ENCODE measurements at places on chromosomes 11 and 22.

DNA sequence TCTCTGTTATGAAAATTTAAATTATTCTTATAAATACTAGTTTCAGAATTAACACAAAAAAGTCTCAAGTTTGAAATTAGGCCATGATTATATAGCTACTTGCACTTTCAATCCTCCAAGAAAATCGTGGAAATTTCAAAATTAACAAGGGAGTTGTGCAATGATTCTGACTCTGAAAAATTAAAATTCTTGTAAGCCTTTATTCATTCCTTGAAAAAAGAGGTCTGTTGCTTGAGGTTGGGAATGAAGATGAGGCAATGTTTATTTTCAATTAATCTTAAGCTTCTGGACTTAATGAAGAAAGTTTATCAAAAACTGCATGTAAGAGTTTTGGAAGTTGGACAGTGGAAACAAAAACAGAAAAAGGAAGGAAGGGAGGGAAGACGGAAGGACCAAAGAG lies 128.2 kb upstream of the FIBIN start:
- no peak for DNase-seq

DNA sequence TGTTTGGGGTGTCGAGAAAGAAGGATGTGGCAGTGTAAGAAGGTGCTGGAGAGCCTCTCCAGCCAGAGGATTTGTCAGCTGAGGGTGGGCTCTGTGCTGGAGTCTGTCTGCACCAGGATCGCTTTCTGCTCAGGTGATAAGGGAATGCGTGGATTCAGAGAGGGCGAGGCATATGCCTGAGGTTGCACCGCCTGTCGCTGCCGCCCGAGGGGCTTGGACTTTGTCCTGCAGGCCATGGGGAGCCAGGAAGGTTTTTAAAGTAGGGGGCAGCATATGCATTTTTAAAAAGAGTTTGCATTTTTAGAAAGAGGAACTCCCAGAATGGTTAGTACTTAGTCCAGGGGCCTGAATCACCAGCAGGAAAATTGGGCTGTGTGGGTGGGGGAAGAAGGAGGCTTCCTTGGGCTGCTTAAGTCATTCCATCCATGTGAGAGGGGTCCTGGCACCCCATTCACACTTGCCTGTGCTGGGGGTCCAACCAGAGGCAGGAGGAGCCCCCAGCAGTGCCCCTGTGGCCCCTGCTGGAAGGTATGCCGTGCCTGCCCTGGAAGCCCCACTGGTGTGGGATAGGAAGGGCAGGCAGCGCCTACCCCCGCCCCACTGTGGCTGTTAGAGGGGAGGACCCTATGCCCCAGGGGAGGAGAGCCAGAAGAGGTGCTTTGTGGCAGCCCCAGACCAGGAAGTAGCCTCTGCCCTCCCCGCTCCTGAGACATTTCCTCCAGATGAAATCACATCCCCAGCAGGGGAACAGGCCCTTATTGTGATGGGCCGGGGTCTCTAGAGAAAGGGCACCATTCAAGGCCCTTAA lies 35.8 kb upstream of the MYRF start:
- no peak for DNase-seq

- no peak for DNase-seq
These were observed 13.8 kb upstream of the KAT5 start for GRCh38 chr11:65698205-65698604.

DNA sequence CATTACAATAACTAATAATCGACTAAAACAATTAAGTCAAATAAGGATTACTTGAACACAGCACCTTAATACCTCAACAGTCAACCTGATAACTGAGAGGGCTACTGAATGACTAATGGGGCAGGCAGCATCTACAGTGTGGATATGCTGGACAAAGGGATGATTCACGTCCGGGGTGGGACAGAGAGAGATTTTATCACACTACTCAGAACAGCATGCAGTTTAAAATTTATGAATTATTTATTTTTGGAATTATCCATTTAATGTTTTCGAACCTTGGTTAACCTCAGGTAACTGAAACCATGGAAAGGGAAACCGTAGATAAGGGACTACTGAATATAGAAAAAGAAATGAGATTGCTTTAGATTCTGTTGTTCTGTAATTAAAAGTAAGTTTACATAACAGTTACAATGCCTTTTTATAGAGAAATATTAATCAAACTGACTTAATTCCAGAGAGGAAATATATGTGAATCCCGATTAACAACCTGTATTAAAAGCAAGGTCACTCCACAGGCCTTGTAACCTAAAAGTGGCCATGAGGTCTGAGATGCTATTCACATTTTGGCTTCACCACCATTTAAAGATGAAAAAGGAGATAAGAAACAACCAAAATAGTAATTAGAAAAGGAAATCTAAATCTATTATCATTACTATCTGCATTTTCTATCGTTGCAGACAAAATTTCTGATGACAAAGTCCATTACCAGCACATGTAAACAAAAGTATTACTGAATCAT lies 119.0 kb upstream of the TP53AIP1 start:
- peak; percentile 84 for DNase-seq

DNA sequence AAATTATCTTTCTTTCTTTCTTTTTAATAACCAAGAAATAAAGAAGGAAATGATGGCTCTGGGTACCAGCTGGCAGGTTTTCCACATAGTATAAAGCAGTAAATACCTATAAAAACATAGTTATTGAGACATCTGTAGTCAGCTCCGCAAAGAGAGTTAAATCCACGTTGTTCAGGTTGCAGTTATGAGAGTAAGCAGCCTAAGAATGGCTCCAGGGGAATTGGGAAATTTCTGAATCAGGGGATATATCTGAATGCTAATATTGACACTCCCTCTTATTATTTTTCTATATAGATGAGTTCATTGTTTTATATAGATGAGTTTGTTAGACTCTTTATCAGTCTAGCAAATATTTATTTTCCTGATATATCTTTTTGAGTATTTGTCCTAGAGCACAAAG lies 322.0 kb upstream of the LRRC4C start:
- DNase-seq = no peak

DNA sequence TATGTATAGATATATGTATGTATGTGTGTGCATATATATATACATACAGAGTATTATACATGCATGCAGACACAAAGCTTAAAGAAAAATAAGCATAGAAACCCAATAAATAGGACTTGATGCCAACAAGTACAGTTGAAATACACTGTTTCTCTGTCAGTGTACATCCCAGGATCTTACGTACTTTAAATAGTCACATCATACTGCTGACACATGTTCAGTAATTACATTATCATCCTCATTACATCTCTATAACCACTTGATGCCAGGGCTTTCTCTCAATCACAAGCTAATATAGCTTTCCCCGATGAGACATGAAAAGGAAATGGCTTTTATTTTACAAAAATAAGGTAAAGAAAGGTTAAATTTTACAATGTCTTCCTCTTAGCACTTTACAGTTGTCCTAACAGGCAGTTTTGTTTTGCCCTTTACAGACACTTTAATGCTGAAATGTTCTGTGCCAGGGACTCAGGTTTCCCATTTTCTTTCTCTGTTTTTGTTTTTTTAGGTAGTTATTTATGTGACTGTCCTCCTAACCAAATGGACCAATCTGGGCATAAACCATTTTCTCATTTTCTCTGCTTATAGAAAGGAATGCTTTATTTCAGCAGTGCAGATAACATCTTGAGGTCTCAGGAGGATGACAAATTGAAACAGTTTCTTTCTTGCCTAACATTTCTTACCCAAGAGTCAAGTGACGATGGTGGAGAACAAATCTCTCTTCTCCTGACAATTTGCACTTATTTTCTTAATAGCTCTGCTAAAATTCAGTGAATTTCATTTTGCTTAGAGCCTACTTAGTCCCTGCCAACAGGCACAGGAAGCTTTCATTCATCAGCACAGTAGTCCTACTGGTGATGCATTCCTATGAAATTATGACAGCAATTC lies 350.2 kb downstream of the TTC28 start:
- no peak for DNase-seq

GRCh38 chr11:62922189-62922589 lies 1.0 kb upstream of the CHRM1 start:
- no peak for DNase-seq

GRCh38 chr11:33177676-33178336 lies 16.5 kb upstream of the CSTF3 start:
- no peak for DNase-seq

- no peak for DNase-seq
These were observed 23.3 kb upstream of the POU2AF1 start for GRCh38 chr11:111402411-111402810.

DNA sequence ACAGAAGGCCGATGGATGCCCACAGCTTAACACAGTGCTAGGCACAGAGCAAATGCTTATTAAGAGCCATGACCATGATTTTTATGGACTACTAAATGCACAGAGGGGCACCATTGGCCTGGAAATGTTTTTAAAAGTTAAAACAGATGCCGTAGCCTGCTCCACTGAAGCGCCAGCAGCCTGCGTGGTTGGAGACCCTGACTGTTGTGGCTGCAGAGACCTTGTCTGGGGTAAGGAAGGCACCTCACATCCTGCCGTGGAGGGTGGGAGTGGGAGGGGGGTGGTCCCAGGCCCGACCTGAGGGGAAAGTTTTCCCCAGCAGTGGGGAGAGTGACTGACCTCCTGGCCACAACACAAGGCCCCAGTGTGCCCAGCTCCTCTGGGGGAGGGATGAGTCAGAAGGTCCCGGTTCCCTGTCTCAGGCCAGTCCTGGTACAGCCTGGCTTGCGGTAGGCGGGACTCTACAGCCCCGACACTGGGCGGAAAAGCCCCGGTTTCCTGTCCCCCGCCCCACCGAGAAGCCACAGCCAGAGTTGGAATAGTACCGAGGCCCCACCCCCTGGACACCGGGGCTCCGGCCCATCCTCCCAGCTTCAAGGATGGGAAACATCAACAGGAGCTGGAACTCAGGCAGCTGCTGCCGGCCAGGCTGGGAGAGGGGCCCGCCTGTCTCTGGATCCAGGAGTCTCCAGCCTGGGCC lies 7.0 kb downstream of the CHST1 start:
- no peak for DNase-seq

DNA sequence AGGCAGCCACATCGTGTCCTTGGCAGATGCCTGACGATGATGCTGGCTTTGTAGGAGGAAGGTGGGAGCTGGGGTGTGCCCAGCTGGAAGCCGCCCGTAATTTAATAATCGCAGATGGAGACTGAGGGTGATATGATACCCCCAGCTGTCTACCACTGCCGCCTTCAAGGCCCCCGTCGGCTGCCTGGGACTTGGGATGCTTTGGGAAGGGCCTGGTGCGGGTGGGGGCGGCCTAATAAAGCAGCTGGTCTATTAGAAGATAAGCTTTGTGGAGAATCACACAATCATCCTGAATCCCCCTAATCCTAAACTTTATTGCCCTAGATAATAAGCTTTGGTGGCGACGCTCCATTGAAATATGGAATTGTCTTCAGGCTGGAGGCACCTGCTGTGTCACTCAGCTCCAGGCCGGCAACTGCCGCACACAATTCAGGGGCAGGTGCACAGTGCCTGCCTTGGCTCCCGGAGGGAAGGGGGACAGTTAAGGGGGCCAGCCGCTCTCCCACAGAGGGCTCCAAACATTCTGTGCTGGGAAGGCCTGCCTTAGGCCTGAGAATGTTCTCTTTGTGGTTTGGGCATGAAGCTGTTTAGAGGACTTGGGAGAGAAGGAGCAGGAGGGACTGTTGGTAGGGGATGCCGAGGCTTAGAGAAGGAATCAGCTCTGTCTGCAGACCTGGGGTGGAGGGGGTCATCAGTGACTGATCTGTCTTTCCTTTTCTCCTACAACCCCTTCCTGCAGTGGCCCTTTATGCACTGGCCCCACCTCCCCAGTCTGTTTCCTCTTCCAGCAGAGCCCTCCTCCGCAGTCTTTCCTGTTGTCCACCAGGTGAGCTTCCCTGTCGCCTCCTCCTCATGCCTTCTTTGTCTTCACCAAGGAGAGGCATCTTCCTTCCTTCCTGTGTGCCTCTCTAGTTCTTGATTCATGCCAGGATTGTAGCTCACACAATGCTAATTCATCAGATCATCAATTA lies 65.3 kb downstream of the ARL14EP start:
- no peak for DNase-seq

DNA sequence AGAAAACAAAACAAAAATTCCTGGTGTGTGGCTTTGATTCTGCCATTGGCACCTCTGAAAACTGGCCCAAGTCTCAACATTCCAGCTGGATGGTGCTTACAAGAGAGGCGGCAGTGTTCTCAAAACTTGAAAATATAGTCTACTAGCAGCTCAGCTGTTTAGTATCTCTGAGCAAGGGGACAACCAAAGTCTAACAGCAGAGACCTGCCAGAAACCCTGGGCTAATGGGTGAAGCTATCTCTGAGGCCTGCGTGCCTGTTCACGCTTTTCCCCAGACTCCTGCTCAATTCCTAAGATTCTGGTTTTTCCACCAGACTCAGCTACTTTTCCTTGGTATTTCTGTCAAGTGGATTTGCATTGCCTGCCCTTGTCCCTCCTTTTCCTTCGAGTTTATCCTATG lies 17.9 kb downstream of the TMEM218 start:
- no peak for DNase-seq

- no peak for DNase-seq
These were observed 439.1 kb downstream of the ETS1 start for GRCh38 chr11:128148208-128148607.

- no peak for DNase-seq
These were observed at the start of gene MLC1 for GRCh38 chr22:50085211-50085972. TSS of gene MLC1 (minus strand) at chr22:50085426. CDS start at chr22:50084902, 524 bp downstream.

DNA sequence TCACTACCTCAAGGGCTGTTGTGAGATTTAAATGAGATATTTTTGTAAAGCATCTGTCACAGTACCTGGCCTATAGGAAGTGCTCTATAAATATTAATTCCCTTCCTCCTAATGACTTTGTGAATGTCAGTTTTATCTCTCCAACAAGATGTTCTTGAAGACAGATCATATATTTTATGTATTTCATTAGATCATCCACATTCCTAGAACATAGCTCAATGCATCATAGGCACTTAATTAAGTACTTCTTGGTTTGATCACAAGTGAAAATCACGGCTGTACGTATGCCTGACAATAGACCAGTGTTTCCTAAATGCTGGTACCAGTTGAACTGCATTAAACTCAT lies 49.9 kb downstream of the RAB30 start:
- DNase-seq = peak; percentile 39

DNA sequence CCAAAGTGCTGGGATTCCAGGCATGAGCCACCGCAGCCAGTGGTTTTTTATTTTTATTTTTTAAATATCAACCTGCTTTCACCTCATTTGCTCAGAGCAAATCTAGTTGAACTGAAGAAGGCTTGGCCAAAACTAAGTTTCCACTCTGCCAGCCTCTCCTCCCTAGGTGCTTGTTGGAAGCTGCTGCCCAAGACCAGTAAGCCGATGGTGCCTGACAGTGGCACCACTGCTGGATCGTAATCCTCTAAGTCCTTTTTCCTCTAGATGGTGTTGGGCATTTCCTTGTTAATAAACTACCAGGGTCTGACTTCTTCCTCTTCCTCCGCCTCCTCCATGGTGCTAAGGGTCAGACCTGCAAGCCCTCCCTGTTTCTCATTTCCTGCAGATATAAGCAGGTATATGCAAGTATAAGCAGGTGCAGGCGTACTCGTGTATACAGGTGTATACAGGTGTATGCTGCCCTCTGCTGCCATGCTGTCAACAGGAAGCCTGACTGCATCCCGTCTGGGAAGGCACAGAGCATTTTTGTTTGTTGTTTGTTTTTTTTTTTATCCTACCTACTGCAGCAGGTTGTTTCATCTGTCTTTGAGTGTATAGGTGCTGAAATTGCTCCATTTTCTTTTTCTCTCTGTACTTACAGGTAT lies 1.6 kb downstream of the NADSYN1 start:
- DNase-seq = no peak

Data from foreskin keratinocyte (primary cell).